Activated T-helper 9 cell treated with anti-CD3 and anti-CD28 coated beads, Interleukin-2, amount 50 U/mL, for 16 hours (primary cell): ENCODE measurements at places on chromosomes 3 and 15.

DNA sequence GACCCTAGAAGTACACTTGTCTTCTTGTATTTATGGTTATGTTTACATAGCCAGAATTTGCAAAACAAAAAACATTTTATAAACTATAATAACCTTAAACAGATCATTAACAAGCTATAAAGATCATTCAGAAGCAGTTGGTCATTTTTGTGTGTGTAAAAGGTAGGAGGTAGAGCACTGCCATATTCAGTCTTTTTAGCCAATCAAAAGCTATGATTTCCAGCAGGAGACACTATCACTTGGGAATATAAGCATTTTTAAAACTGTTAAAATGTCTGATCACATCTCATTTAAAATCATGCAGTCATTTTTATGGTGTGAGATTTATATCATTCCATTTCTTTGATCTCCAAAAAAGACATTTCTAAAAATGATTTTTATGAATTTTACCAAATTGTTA, 42.6 kb upstream of the ATP2C1 start:
- no peak for DNase-seq

DNA sequence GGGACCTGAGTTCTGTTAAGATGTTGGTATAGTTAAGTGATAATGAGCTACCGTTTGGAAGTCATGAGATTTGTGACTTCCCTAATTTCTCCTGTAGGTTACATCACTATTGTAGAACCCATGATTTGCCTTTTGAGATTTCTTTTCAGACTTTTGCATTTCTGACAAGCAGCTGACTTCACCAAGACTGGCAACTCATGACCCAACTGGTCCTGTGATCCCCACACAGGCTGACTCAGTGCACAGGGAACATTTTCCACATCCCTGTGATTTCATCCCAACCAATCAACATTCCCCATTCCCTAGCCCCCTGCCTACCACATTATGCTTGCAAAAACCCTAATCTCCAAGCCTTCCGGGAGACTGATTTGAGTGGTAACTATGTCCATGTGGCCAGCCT, 242.1 kb upstream of the PDZRN3 start:
- no peak for DNase-seq

DNA sequence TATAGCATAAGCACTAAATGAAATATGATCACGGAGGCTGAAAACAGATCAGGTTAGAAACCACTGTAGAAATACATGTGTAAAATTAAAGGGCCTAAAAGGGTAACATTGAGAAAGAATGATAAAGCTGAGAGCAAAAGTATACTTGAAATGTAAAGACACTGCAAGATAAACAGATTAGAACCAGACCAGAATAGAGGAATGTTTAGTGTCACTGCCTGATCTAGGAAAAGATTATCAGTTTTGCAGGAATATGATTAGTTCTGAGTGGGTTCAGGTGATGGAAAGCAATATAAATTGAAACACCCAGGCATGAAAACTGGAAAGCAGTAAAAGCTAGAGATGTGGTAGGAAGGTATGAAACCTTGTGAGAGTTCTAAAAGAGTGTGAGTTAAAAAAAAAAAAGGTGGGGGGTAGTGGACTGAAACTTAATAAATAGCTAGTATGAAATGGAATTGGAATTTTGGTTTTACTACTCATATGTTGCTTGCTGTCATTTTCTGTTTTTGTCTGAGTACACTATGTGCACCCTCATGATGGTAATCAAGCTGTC, 16.0 kb upstream of the C3orf38 start:
- no peak for DNase-seq

- DNase-seq, result no peak
Measured at GRCh38 chr3:176969066-176969465, 228.2 kb downstream of the TBL1XR1 start.

DNA sequence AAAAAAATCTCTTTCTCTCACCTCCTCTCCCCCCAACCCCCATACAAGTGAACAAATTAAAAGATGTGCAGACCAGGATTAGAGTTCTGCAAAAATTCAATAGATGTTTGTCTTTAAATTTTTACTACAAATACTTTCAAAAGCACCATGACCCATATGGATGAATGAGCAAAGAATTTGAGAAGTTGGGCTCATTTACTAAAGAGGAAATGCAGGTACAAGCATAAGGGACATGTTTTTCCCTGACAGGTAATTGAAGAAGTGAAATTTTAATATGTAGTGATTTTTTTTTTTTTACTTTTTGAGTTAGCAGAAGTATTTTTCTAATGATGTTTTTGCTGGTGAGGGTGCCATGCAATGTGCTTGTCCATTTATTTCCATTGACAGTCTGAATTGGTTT, 15.3 kb downstream of the PIK3CA start:
- DNase-seq, result no peak

GRCh38 chr3:190016966-190017365, 103.7 kb downstream of the P3H2 start:
- DNase-seq, result no peak

- no peak for DNase-seq
Measured at GRCh38 chr15:71066983-71067382, 48.3 kb upstream of the THSD4 start.

DNA sequence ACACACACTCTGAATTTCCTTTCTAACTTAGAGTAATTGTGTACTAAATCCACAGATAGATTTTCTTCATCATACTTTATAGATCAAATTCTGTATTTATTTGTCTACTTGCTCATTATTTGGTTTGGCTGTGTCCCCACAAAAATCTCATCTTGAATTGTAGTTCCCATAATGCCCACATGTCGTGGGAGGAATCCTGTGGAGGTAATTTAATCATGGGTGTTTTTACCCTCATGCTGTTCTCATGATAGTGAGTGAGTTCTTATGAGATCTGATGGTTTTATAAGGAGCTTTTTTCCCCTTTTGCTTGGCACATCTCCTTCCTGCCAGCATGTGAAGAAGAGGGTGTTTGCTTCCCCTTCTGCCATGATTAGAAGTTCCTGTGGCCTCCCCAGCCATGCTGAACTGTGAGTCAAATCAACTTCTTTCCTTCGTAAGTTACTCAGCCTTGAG, 198.3 kb upstream of the TGFBR2 start:
- DNase-seq, result no peak

GRCh38 chr3:175381685-175382084, 522.6 kb downstream of the NAALADL2 start:
- DNase-seq, result no peak

- no peak for DNase-seq
Measured at GRCh38 chr3:188205992-188206416, 52.0 kb downstream of the LPP start.

- DNase-seq, result no peak
Measured at GRCh38 chr3:60742606-60743145, 508.6 kb downstream of the FHIT start.

GRCh38 chr3:32026593-32026992, 45.0 kb downstream of the ZNF860 start:
- no peak for DNase-seq
